Adipocyte (in vitro differentiated cells): ENCODE measurements at places on chromosomes 11 and 22.

DNA sequence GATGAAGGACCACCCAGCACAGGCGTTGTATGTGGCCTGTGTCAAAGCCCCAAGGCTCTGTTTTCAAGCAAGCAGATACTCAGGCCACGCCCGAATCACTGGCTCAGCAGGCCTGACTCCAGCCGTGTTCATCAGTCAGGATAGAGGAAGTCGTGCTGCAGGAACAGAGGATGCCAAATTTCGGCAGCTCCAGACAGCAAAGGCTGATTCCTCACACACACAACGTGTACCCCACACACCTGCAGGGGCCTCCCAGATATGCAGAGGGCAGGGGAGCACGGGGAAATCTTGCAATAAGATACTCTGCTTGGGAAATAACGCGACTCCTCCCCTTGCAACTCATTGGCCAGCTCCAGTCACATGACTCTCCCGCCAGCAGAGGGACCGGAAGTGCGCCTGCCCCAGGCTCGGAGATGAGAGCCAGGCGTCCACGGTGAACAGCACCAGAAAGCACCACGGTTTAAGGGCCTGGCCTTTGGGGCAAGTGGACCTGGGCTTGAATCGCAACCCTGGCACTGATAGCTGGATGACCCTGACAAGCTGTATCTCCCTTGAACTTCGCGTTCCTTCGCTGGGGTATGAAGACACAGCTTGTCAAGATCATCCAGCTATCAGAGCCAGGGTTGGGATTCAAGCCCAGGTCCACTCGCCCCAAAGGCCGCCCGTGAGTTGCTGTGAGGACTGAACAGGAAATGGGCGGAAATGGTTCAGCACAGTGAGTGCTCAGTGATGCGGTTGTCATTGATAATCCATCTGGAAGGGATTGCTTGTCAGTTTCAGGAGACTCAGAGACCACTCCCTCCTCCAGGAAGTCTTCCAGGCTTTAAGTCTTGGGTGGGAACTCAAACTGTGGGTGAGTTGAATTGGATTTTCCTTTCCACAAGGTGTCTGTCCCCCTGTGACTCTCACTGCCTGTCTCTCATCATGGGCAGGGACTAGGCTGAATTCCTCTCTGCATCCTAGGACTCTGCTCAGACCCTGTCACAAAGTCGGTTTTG lies 88.5 kb downstream of the MYEOV start:
- no peak for DNase-seq

DNA sequence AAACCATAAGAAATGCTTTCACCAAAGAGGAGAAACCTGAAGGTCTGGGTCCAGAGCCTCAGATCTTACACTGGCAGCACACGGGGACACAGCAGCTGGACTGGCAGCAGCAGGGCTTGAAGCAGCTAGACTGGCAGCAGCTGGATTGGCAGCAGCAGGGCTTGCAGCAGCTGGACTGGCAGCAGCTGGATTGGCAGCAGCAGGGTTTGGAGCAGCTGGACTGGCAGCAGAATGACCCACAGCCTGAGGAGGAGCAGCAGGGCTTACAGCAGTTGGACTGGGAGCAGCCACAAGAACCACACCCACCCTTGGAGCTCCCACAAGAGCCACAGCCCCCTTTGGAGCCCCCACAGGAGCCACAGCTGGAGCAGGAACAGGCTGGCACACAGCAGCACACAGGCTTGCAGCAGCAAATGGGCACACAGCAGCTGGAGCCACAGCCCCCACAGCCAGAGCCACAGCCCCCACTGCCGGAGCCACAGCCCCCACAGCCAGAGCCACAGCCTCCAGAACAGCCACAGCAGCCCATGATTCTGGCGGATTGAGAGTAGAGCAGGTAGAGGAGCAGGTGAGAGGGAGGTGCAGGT lies at the start of gene KRTAP5-11:
TSS of gene KRTAP5-11 (minus strand) at position 567 of the 587 bp plus-strand sequence. CDS start at position 529, 38 bp downstream.
- DNase-seq, result no peak

DNA sequence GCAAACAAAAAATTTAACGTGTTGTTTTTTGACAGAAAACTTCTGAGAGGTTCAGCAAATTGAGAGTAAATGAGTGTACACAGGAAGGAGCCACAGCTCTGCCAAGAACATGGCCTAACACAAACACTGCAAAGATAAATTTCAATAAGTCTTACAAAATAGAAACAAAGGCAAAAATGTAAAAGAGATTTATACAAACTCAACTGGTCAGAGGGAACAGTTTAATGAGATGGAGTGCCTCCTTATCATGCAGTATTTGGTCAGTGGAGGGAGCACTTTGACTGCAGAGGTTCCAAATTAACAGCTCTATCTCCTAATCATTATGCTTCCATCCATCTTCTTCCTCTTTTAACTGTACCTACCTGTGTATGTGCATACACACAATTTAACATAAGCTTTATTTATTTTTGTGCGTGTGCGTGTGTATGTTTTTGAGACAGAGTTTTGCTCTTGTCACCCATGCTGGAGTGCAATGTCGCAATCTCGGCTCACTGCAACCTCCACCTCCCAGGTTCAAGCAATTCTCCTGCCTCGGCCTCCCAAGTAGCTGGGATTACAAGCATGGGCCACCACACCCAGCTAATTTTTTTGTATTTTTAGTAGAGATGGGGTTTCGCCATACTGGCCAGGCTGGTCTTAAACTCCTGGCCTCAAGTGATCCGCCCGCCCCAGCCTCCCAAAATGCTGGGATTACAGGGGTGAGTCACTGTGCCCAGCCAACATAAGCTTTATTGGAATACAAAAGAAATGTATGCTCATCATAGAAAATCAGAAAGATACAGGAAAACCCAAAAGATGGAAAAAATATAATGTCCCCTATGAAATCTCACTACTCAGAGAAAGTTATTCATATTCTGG lies 111.9 kb downstream of the MRTFA start:
- peak; percentile 31 for DNase-seq

GRCh38 chr11:108938604-108939003 lies 273.7 kb downstream of the DDX10 start:
- no peak for DNase-seq

DNA sequence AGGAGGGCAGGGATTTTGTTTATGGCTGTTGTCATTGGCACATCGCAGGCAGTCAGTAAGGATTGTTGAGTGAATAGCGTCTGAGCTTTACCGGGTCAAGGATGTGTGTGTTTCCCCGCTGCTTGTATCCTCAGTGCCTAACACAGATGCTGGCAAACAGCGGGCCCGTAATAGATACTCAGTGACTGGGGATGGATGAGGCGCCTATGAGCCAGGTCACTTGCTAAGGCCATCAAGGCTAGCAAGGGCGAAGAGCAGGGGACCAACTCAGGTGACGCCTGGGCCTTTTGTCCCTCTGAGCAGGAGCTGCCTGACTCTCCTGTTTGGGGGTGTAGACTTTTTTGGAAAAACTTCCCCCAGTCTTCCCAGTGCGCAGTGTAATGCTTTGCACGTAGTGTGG lies 118.1 kb downstream of the HIPK3 start:
- DNase-seq, result no peak

- DNase-seq, result no peak
These were observed 186.9 kb downstream of the EFCAB6 start for GRCh38 chr22:43625242-43625641.

DNA sequence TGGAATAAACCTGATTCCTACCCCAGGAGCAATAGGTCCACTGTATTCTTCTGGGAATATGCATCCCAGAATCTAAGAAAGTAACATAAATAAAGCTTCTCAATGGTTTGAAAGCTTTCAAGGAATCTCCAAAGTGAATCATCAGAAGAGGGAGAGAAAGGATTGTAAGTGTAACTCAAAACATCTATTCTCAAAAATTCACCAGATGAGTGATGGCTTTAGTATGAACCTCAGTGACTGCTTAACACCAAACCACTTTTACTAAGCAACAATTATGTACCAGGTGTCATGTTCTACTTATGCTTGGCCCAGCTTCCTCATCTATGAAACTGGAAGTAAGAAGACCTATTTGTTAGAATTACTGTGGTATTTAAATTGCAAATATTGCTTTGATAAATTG lies 7.4 kb downstream of the RAB38 start:
- no peak for DNase-seq

DNA sequence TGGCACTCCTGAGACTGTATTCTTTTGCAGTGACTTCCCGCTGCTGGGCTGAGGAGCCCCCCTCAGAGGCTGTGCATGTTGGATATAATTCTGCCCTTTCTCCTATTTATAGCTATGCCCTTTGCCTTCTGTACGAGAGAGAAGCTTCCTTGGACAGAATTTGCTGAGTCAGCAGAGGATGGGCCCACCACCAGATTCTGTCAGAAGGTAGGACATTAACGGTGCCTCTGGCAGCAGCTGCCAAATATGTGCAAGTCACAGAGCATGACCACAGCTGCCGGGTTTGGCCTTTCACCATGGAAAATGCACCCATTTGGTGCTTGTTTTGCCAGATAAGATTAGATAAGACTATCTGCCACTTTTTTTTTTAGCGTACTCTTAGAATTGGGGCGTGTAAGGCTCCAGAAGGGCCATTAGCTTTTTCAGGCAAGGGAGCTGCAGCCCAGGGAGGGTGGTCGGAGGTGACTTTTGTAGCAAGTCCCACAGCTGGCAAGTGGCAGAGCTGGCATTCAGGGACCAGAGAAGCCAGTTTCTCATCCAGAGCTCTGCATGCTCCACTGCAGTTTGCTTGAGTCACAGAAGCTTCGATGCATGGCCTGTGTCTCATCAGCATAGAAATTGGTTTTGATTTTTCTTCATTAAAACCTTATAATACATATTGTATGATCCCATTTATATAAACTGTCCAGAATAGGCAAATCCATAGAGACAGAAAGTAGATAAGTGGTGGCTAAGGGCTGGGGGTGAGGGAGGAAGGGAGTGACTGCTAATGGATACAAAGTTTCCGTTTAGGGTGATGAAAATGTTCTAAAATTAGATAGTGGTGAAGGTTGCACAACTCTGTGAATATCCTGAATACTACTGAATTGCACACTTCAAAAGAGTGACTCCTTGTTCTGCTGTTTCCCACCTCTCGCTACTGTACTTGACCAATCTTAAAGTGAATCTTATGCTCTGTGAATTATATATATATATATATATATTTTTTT lies 15.8 kb downstream of the UPB1 start:
- DNase-seq, result peak; percentile 73

DNA sequence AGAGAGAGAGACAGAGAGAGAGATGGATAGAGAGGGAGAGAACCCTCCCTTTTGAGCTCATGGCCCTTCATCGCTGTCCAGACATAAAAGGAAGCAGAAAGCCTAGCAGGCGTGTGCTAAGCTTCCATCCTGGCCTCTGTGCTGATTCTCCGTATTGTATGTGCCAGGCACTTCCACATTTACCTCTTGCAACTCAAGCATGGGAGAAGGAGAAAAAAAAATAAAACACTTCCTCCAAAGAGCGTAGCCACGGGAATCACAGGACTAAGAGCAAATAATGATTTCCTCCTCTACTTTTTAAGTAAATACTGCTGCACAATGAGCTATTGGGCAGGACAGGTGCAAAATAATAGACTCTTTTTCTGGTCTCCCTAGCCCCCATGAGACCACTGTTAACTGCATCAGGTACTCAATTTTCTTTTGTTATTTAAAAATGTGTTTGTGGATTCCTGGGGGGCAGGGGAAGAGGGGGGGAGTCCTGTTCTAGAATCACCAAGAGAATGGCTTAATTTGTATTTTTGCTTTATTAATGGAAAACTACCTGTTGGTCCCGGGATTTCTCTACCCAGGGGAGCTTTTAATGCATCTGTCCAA lies 154.3 kb downstream of the NXPE2 start:
- DNase-seq, result no peak

GRCh38 chr22:44153710-44154109 lies 27.0 kb upstream of the PARVG start:
- DNase-seq, result no peak

DNA sequence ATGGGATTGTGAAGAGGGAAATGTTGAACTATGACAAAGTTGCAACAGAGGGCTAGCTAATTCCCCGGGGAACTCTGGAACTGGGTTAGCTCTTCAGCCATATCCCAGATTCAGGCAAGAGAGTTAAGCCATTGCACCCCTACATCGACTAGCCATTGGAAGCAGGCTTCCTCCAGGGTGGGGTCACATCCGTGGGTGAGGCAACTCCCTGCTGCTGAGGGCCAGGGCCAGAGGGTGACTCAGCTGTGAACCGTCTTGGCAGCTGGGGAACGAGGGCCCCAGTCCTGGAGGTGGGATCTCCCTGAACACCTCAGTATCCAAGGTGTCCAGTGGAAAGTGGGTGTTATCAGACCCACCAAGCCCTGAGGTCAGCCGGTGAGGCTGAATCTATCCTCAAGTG lies 41.1 kb downstream of the RPS6KA4 start:
- peak; percentile 7 for DNase-seq

- peak; percentile 13 for DNase-seq
These were observed 1.4 kb upstream of the ABCC8 start for GRCh38 chr11:17478070-17478469.

DNA sequence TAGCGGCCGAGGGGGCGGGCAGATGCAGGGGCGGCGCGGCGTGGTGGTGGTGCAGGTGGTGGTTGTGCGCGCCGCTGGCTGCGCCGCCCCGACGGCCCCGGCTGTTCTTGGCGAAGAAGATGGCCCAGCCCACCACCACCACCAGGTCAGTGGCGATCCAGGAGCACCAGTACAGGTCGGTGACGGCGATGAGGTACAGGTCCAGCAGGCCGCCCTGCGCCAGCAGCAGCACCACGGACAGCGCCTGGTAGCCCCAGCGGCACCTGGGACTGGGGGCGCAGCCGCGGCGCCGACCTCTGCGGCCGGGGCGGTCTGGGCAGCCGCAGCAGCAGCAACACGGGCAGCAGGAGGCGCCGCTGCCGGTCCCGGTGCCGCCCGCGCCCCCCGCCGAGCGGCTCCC lies 879 bp downstream of the TMEM121B start:
- peak; percentile 62 for DNase-seq

- DNase-seq, result no peak
These were observed 191.9 kb downstream of the CEP164 start for GRCh38 chr11:117519590-117519989.

- DNase-seq, result no peak
These were observed 36.3 kb upstream of the LRRC10B start for GRCh38 chr11:61472282-61472681.

GRCh38 chr11:17604201-17604914 lies 57.3 kb downstream of the OTOG start:
- DNase-seq, result no peak

- peak; percentile 39 for DNase-seq
These were observed 15.7 kb upstream of the NXPE4 start for GRCh38 chr11:114610984-114611944.

GRCh38 chr11:13368041-13368446 lies 90.5 kb downstream of the BMAL1 start:
- peak; percentile 55 for DNase-seq

DNA sequence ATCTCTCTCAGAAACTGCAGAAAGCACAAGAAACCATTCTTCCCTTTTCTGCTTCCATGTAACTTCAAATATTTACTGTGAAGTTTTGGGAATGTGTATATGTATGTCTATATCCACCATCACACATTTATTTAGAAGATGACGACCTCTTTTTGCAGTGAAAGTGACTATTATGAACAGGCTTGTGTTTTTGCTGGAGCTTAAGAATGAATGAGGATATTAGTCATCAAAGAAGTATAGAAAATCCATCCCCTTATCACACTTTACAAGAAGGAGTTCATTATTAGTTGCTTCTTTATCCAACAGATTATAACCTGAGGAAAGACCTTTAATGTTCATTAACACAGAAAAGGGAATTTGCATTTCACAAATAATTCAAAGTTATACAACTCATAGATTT lies 21.1 kb upstream of the SLC5A12 start:
- no peak for DNase-seq
